ENCODE measurements at places on chromosomes 3 and 15.

DNA sequence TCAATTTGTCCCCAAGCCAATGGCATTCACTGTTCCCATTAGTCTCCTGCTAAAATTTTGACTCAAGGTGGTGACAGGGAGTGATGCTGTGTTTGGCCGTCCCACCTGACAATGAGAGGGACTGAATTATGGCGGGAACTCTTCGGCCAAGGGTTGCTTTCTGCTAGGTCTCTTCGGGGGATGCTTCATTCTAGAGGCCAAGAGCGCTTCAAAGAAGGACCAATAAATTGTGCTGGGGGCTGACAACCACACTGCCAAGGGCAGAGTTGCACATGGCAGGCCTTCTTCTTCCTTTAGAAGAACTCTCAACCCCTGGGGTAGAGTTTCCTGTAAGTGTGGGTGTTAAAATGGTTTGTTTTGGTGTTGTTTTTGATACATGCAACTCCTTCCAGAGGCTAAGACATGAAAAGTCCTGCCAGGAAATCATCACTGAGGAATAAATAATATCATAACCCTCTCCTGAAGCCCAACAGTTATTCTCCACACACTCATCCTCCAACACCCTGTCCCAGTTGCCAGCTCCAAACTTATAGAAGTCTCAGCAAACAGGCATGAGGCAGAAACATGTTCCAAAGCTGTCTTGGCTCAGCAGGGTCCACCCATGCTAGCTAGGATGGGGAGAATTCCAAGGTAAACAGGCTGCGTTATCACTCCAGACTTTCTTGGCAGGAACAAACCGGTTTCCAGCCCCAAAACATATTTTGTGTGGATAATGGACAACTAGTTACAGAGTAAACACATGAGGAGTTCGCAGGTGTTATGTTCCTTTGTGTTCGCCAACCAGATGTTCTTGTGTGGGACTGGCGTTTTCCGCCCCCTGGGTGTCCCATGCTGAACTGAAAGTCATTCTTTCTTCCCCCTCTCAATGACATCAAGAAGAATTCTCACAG lies 396.7 kb upstream of the RGMA start:
- DNase-seq = no peak

- no peak for DNase-seq
These were observed 29.5 kb downstream of the PTPN23 start for GRCh38 chr3:47410417-47410720.

DNA sequence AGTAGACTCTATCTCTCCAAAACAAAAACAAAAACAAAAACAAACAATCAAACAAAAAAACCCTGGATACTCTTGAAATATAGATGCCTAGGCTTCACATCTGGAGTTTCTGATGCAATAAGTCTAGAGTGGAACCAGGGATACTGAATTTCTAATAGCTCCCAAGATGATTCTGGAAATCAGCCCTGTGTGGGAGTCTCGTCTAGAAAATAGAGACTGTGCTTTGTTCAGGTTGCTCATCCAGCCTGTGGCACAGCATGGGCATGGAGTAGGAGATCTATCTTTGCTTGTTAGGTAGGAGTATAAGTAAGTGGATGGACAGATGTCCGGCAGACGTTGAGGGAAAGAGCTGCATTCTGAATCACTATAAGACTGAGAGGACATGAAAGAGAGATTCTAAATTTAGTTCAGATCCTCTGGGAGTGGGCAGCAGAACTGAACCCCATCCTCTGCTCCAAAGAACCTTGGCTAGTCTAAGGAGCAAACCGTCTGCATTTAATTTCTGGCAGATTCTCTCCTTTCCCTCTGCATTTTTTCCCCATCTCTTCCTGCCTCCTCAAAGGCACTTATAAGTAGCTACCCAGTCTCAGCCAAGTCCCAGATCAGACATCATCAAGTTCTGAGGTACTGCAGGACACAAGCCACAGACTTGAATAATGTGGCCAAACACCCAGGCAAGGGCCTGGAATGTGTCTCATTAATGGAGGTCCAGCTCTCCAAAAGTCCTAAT lies 92.6 kb upstream of the STRIT1 start:
- no peak for DNase-seq

DNA sequence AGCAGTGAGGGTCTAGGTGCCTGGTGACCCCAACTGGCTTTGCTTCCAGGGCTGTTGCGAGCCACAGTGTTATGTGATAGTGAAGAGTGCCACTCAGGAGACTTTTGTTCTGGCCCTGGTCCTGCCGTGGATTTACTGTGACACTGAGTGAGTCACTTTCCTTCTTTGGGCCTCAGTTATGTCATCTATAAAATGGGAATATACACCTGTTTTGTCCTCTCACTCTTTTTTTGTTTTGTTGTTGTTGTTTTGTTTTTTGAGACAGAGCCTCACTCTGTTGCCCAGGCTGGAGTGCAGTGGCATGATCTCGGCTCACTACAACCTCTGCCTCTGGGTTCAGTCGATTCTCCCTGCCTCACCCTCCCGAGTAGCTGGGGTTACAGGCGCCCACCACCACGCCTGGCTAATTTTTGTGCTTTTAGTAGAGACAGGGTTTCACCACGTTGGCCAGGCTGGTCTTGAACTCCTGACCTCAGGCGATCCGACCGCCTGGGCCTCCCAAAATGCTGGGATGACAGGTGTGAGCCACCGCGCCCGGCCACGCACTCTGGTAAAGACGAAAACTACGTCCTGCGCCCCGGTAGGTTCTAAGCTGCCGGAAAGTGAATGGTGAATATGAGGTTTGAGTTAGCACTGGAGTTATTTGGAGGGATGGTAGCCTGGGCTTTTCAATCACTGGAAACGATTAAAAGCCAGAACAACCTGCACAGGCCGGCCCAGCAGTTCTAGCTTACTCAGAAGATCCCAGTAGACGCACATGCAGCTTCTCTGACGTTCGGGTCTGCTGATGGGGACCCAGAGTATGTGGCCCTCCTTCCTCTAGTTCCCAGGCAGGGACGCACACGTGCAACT lies 46.6 kb downstream of the BDH1 start:
- no peak for DNase-seq

DNA sequence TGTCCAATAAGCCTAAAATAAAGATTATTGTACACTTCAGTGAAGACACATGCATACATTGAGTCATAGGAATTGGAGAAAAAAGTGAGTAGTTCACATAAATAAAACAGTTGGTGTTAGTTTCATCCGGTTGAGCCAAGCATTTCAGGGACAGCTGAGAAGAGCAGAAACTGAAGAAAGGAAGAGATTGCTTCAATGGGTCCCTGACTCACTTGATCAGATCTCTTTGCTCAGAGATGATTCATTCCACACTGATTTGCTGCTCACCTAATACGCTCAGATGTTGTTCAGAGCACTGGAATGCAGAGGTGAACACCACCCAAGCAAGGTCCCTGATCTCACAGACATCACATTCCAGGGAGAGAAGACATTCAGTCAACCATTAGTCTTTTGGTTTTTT lies 93.7 kb downstream of the RAD18 start:
- no peak for DNase-seq

DNA sequence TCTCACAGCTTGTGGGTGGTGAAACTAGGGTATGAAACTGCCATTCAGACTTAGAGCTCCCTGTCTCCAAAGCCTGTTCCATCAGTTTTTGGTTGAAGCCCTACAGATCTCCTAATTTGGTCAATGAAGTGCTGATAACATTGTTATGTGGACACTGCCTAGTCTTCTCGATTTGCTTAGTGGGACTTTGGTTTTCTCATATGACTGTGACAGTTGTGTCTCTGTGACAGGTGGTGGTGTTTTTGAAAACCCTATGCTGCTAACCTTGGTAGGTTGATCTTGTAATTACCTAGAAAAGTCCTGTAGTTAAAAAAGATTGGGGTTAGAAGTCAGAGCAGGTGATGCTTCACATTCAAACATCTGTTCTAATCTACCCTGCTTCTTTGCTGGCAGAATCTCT lies 9.2 kb downstream of the PPM1L start:
- DNase-seq = no peak

GRCh38 chr3:150797155-150797554 lies 34.2 kb upstream of the SIAH2 start:
- no peak for DNase-seq

DNA sequence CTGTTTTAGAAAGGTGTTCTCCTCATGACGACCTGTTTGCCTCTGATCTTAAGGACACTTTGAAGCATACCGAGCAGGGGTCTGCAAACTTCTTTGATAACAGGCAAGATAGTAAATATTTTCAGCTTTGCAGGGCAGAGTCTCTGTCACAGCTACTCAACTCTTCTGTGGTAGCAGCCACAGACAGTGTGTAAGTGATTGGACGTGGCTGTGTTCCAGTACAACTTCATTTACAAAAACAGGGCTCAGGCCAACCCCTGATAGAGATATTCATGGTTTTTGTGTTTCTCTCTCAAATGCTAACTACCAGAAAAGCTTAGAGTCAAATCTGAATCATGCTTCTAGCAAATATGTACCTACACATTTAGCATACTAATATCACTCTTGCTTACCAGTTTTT lies 51.5 kb downstream of the TGFBR2 start:
- DNase-seq = no peak

DNA sequence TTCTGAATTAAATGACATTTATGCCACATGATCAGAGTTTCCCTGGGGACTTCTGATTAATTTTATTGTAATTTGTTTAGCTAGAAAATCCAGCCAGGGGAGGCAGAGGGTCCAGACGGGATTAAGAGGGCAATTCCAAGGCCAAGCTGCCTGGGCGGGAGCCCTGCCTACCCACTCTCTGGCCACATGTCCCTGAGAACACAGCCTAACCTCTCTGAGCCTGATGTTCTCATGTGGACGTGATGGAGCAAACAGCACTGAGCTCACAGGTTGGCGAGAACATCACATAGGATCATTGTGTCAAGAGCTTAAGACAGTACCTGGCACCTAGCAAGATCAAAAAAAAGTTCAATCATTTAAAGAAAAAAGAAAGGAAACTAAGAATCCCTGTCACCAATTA lies 1.0 kb downstream of the LRRC2 start:
- DNase-seq = no peak

DNA sequence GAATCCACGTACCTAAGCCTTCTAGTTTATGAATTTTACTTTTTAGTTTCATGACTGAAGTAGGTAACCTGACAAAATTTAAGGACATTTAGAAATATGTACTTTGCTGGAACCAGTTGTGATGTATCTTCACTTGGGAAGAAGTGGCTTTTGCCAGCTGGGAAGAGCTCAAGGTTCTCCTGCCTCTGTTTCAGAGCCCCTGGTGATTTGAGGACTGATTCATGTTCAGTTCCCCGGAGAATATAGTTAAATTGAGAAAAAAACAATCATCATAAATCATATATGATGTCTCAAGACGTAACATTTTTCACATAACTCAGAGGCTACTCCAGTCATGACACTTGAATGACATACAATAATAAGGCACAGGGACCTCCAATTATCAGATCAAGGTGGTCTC lies 473.4 kb downstream of the EPHA3 start:
- DNase-seq = no peak

DNA sequence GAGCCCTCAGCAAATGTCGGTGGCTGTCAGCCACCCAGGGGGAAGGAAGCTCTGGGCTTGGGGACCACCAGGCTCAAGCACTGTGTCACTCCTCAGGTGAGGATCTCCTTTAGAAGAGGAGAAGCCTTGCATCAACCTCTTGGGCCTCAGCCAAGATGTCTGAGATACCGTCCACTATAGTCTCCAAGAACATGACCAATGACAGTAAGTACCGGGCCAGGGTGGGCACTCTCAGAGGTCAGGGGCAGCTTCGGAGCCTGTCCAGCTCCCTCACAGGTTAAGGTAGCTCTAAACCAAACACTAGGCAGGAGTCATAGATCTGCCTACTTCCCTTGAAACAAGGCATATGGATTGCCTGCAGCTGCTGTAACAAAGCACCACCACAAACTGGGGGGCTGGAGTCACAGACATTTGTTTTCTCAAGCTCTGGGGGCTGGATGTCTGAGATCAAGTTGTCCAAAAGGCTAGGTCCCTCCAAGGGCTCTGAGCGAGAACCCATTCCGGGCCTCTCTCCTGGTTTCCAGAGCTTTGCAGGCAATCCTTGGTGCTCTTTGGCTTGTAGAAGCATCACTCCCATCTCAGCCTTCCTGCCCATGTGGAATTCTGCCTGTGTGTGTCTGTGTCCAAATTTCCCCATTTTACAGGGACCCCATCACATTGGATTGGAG lies 1.3 kb downstream of the CFAP100 start:
- no peak for DNase-seq
